ENCODE measurements at places on chromosomes 5 and 9.

DNA sequence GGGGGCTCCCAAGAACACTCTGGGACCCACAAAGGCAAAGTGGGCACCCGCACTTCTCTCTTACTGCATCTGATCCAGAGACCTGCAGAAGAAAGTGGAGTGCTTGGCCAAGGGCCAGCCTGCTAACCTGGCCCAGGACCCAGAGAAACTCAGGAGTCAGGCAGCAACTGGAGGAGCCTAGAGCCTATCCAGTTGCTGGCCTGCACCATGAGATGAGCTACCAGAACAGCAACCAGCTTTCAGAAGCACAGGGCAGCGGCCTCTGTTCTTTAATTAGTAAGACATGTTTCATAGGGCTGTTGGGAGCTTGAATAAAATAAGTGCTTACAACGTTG, 298.3 kb downstream of the GADD45G start:
- no peak for DNase-seq

DNA sequence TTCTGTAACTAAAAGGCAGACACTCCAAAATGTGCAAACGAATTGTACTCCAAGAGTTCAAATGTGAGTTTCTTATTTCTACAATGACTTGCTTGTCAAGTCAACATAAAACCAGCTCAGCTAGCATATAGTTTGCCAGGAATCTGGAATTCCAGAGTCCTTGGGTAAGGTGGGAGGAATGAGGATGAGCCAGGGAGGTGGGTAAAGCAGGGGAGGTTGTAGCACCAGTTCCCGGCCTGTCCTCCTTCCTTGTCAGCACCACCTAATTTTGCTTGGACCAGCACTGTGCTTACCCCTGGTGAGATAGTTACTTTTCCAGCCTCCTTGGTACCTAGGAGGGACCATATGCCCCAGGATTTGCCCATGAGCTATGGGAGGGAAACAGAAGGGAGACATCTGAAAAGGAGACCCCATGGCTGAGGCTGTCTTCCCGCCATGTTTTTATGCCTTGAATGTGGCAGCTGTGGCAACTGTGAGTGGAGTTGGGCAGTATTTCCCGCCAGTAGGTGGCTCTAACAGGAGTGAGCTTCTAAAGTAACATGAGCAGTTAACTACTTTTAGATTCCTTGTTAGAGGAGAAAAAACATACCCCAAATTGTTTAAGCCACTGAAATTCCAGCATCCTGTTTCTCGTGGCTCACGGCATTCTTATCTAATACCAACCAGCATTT, 302.5 kb downstream of the TENT4A start:
- DNase-seq: no peak

GRCh38 chr5:72290356-72291133, 29.5 kb downstream of the MRPS27 start:
- DNase-seq: no peak

GRCh38 chr5:95713960-95714710, 17.0 kb upstream of the RHOBTB3 start:
- no peak for DNase-seq

- DNase-seq: no peak
Measured at GRCh38 chr5:108060340-108060739, 321.6 kb downstream of the FBXL17 start.

GRCh38 chr5:145991044-145991575, 54.7 kb downstream of the SH3RF2 start:
- DNase-seq: no peak

- no peak for DNase-seq
Measured at GRCh38 chr5:177390363-177391300, 6.4 kb downstream of the SLC34A1 start.

- no peak for DNase-seq
Measured at GRCh38 chr9:34744295-34745221, 34.6 kb upstream of the CCL21 start.

DNA sequence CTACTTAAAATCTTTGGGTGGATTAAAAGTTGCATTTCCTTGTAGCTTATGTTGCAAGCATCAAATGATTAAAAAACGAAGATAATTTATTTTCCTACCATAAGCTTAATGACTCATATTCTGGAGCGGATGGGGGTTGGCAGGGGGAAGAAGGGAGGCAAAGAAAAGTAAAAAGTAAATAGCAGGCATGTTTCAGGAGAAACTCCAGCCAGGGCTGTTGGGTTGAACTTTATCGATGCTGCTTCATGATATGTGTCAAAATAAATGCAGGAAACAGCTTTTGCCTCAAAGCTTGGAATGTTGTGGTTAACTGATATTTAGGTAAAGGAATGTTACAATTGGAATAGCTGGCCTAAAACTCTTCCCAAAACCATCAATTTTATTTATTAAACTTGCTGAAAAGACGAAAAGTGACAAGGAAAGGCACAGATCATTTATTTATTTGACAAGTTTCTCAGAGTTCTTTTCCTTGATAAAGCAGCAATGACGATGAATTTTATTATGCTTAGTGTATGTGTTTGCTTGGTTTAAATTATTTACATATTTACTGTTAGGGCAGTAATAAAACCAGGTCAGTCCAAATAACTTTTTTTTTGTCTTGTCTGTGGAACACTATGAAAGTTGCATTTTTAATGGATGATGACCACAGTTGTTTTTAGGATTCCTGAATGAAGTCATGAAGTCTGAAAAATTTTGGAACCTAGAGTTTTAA, 177.9 kb downstream of the PCSK1 start:
- no peak for DNase-seq

DNA sequence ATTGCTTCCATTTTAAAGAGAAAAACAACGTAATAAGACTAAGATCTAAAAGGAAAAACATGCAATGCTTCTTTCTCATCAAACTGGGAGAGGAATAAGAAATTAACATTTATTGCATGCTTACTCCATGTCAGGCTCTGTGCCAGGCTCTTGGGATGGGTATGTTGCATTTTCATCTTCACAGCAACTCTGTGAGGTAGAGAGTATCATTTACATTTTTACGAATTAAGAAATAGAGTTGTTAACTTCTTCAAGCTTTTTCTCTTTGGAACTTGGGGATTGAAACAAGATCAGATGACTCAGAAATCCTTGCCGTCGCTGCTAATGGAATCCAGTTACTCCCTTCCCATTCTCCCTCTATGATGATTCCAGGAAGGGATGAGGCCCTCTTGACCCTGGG, 39.5 kb downstream of the PDE8B start:
- no peak for DNase-seq

DNA sequence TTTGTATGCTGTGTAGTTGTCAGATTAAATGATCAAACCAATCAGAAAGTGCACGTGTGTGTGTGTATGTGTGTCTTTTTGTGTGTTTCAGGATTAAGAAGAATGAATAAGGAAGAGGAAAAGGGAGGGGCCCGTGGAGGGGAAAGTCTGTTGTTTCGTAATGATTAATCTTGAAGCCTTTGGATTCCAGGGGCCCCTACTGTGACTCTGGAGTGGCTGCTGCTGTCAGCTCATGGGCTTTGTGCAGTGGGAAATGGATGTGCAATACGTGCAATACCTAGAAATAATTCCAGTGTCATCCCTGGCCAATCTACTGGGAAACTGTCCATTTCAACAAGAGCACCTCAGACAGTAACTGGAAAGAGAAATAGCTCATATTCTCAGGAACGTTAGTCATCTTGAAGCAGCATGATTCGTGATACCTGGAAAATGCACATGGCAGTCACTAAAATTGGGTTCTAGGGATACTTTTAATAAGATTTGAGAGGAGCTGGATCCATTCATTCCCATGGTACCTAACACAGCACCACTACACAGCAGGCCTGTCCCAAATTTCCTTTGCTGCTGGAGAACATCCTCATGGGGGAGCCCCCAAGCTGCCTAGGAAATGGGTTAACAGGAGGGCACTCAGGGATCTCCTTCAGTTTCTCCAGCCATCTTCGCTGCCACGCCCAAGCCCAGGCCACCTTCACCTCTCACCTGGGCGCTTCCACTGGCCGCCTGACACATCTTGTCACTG, 186.3 kb downstream of the NR3C1 start:
- peak; percentile 45 for DNase-seq

- DNase-seq: no peak
Measured at GRCh38 chr5:16931334-16932110, 4.6 kb downstream of the MYO10 start.

GRCh38 chr9:131396626-131397025, 2.7 kb downstream of the PRRC2B start:
- no peak for DNase-seq

GRCh38 chr5:33049298-33049697, 338.2 kb downstream of the NPR3 start:
- no peak for DNase-seq

- no peak for DNase-seq
Measured at GRCh38 chr9:4879115-4879558, 86.4 kb downstream of the RCL1 start.

DNA sequence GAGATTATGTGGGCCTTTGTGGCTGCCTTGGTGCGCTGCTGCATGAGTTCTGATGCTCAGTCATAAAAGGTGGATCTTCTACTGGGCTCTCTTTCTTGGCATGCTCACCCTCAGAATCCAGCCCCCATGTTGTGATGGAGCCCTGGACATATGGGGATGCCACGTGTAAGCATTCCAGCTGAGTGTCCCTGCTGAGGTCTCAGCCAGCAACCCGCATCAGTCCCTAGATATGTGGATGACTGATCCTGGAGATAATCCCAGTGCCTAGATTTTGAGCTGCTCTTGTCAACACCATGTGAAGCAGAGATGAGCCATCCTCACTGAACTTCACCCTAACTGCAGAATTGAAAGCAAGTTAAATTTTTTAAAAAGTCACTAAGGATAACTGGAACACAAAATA, 390.1 kb downstream of the DMRT2 start:
- DNase-seq: no peak

GRCh38 chr9:82783045-82783444, 279.9 kb downstream of the RASEF start:
- no peak for DNase-seq

DNA sequence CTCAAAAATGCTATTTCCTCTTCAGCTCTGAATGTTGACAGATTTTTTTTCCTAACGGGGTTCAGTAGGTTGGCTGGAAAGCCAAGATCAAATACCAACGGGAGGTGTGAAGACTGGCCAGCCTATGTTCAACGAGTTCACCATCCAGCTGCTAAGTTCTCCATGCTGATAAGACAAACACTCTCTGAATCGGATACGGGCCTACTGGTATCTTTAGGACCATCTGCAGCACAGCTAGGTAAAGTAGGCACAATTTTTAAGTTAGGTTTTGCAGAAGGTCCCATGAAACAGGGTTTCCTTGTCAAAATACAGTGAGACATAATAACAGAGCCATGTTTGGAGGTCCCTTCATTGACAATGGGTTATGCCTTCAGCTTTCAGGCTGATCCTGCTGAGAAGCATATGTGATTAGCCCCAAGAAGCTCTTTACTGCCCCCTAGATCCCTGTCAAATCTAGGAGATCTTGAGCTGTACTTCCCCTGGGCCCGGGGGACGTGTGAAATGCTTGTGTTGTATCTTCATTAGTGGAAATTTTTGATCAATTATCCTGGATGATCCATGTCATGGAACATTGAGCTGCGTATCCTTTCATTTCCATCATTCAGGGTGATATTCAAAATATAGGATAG, 60.6 kb downstream of the PGM5 start:
- DNase-seq: no peak

GRCh38 chr9:71263451-71263850, 142.0 kb upstream of the TRPM3 start:
- no peak for DNase-seq

DNA sequence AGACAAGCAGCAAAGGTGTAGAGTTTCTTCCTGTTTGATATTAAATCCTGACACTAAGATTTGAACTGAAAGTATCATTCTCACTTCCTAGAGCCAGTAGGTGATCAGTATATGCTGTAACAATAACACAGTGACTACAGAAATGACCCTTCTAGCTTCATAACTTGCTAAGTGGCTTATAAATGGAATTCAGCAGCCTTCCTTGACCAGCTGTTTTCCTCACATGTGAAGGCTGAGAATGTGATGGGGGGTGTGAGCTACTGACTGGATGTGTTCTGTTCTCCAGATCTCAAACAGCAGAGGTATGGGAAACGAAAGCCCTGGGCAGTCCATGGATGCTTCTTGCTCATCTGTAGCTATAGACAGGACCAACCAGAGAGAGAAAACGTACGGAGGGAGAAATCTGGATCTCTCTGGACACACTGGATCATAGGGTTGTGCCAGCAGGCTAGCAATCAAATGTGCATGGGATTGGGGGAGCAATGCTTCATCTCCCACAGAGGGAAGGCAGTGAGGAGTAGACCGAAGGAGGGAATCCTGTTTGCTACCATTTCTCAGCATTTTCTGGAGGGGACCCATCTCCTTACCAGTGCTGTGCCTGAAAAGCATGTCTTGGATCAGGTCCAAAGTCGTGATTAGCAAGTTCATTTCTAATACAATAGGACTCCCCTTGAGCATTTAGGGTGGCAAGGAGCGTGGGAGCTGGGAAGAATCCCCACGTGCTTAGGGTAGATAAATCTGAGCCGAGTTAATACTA, 39.4 kb downstream of the TNFAIP8 start:
- DNase-seq: no peak

GRCh38 chr9:126015424-126015823, 268.3 kb downstream of the PBX3 start:
- no peak for DNase-seq

DNA sequence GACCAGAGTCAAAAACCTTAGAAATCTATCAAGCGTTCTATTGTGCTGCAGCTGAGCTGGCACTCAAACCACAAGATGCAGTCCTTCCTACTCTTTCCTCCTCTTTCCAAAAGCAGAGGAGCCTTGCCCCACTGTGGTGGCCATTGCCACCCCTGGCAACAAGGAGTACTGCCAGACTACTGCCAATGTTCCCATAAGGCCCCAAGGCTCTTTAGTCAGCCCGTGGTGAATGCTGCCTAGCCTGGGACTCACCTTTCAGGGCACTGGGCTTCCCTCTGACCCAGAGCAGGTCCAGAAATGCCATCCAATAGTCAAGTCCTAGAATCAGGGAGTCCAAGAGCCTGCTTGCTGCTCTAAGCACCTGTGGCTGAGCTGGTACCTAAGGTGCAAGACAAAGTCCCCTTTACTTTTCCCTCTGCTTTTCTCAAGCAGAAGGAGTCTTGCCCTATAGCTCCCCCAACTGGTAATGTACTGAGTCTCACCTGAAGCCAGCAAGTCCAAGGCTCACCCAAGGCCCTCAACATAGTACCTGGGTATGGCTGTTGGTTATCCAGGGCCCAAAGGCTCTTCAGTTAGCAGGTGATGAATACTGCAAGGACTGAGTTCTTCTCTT, 219.4 kb downstream of the ATPSCKMT start:
- no peak for DNase-seq

DNA sequence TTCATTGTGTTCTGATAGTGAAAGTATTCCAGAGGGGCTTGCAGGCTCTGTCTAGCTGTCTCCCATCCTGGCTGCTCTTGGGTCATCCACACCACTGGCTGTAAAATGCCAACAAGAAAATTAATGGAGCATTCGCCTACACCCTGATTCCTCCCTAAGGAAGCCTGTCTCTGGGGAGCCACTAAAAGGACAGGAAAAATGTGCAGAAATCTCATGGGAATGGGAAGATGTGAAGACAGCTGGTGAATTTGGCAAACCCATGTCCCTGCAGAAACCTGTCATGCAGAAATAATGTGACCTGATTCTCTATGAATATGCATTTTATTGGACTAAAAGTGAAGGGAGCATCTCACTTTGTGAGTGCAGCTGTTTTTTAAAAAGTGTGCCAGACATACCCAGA, 265.6 kb downstream of the TUSC1 start:
- DNase-seq: no peak

GRCh38 chr5:56183506-56183905, 49.6 kb downstream of the ANKRD55 start:
- no peak for DNase-seq

Data from coronary artery (tissue), 2 donors.